Suprapubic skin (tissue), 4 donors: ENCODE measurements at places on chromosomes 3 and 15.

DNA sequence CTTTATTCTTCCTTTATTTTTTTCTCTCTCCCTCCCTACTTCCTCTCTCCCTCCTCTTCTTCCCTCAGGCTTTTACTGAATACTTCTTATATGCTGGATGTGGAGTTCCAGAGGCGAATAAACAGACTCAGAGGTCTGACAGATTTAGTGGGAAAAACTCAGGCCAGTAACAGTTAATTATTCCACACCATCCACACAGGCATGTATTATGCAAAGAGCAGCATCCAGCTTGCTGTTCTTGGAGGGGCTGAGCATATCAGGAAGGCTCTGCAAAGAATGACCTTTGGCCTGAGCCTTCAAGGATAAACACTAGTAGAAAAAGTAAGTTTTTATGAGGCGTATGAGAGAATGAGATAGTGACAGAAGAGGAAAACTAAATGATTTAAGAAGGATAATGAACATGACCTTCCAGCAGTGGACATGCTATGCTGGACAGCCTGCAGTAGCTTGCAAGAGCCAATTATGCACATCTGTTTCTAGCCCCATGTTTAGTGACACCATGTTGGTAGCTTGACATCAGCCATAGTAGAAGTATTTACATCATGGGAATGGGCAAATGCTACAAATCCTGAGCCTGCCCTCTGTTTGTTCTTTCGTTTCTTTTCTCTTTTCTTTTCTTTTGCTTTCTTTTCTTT lies 387.4 kb downstream of the EPHB1 start:
- DNase-seq, result no peak

DNA sequence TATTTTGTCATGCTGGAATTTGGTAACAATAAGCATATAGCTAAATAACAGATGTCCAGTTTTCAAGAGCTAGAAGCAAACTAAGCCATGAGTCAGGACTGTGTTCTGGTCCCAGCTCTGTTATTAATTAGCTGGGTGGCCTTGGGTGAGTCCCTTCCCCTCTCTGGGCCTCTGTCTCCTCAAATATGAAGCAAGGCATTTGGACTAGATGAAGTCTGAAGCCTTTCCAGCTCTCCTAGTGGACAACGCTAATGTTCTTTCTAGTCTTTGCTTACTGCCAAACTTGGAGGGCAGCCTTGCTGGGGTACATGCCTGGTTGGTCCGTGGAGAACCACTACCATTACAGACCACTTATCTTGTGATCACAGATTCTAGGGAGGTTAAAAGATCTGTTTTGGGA lies 127.6 kb downstream of the DUT start:
- DNase-seq, result no peak

DNA sequence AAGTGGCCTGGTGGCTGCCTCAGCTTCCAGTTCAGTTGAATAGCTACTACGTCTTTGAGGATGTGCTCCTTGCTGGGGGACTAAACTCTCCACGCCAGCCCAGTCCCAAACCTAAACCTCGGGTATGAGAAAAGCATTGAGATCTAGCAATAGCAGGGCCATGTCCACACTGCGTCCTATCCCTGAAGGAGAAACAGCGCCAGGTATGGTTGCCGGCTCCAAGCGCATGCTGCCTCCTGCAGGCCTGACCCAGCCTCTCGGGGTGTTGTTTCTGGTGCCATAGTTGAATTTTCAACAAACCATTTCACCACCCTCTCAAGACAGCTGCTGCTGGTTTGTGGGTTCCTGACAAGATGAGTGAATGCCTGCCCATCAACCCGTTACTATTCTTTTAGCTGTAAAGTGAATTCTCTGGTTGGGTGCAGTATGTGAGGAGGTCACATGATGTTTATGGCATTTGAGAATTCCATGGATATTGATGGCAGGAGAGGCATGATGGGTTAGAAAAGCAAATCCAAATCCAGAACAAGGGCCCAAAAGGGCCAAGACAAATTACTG lies 13.0 kb upstream of the SLC28A1 start:
- DNase-seq, result no peak

- DNase-seq, result no peak
These were observed 10.1 kb downstream of the ARPP21 start for GRCh38 chr3:35649405-35649804.

DNA sequence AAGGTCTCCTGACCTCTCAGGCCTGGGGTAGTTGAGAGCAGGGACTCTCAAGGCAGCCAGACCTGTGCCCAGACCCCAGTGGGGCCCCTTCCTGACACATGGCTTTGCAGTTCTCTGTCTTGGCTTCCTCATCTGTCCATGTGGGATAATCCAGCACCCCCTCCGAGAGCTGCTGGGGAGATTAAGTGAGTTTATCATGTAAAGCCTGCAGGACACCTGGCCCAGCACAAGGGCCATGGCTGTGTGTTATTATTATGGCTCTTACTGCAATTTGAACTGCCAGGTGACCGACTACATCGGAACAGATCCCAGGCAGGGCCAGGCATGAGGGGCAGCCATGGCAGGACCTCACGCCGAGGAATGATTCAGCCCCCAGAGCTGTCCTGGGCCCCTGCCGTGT lies 12.6 kb downstream of the DUSP7 start:
- DNase-seq, result no peak

DNA sequence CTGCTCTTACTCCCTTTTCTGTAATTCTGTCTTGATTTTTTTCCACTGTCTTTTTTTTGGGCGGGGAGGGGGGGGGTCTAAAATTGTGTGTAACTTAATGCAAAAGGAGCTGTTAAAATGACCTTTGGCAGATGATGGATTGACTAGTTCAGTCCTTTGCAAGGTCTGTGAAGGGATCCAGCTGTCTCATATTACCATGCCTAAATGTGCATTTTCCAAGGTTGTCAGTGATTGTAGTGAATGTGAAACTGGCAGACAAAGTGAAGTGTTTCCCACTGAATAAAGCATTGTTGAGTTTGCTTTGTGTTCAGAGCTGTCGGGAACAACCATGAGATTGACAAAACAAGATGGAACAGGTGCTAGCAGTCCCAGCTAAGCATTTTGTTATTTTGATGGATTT lies 110.1 kb upstream of the SKOR1 start:
- no peak for DNase-seq

- no peak for DNase-seq
These were observed 15.2 kb downstream of the CDIN1 start for GRCh38 chr15:36594556-36595090.

DNA sequence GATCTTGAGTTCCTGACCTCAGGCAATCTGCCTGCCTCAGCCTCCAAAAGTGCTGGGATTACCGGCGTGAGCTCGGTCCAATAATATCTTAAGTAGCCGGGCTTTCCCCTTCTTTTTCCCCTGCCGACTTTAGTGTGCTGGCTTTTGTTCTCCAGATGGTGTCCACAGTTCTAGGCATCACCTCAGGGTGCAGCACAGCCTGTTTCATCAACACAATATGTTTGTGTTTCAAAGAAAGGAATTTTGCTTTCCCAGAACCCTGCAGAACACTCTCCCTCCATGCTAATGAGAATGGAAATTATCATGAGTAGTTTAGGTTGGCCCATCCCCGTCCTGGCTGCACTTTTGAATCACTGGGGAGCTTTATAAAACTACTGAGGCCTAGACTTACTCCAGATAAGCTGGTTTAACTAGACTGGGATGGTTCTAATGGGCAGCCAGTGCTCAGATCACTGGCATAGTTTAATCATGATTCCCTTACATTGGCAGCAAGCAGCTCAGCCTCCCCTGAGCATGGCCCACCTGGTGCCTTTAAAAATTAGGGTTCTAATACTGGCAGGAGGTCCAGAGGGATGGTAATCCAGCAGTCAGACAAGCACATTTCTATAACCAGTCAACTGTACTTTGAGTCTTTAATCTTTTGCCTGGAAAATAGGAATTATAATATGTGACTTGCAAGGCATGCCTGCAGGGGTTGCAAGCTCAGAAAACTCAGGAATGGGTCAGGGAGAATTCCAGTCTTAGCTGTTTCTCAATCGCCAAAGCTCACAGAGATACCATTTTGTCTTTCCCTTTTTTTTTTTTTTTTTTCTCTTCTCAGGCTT lies 127.6 kb upstream of the RASGRP1 start:
- DNase-seq, result no peak

DNA sequence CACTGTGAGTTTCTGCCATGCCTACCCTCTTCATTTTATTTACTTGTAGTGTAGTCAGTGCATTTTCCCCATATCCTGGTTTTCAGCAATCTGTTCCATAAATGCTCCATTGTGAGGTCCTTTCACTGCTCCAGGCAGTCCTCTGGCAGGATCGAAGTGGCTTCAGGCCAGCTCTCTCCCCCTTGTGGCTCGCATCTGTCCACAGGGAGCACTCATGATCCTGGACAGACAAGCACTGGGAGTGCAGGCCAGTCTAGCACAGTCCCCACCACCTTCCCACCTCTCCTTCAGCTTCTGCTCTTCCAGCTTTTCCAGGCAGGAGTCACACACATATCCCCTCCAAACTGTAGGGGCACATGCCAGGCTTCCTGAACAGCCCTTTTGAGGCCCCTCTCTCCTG lies 173.6 kb downstream of the PPM1L start:
- DNase-seq, result no peak

DNA sequence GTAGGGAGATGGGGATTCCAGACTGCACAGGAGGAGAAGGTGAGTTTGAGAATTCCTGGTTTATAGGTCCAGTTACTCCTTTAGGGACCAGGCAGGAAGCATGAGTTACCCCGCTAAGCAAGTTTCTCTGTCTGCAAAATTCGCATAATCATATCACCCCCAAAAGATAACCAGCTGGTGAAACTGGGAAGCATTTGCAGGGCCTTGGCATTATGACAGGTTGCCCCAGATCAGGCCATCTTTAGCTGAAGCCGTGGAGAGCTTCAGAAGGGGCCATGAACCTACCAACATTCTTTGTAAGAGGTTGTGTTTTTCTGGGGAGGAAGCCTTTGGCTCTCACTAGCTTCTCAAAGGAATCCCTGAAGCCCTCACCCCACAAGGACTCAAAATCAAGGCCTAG lies 29.4 kb downstream of the ATP2B2 start:
- DNase-seq, result no peak

DNA sequence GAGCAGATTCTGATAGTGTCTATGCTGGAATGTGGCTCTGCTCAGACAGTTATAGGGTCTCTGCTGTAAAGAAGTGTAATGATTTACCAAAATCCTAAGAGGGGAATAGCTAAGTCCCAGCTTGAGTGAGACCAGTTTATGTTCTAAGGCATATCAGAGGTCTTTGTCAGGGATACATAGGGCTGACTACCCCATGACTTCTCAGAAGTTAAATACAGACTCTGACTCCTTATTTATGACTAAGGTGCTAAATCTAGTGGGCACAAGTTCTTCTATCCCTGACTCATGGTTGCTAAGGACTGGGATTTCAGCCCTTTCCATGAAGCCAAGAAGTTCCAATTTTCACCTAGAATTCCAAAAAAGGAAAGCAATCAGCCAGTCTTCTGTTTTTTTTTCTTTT lies 192.6 kb upstream of the POU1F1 start:
- no peak for DNase-seq

DNA sequence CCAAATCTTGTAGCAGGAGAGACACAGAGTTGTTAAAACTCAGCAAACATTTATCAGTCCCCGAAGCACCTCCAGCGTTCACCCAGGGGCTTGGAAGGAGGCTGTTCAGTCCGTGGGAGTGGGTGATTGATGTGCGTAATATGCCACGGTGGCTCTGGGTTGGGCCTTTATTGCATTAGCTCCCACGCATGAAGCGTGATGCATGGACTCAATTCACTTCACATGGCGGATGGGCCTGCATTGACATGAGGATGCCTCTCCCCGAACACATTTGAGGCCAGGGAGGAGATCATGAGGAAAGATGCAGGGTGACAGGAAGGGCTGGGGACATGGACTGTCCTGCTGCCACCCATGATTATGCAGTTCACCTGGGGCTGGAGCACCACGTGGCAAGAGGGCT lies 126.5 kb downstream of the FAM43A start:
- DNase-seq, result no peak

- no peak for DNase-seq
These were observed 84.5 kb downstream of the ASB7 start for GRCh38 chr15:100686725-100687473.

DNA sequence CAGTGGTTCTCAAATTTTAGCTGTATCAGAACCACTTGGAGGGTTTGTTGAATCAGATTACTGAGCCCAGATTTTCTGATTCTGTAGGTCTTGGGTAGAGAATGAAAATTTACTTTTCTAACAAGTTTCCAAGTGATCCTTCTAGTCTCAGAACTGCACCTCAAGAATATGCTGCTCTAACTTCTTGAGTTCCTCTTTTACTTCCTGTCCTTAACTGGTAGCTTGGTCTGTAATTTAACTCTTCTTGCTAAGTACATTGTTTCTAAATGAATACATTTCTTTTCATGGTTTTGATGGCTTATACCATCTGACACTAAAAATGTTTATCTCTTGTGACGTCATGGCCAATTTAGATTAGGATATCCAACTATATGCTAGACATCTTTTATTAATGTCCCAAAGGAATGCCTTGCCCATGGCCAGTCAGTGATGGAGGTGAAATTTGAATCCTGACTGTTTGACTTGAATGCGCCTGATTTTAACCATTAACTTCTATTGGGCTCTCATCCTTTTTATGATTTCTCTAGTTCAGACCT lies 262.6 kb upstream of the NAALADL2 start:
- no peak for DNase-seq

DNA sequence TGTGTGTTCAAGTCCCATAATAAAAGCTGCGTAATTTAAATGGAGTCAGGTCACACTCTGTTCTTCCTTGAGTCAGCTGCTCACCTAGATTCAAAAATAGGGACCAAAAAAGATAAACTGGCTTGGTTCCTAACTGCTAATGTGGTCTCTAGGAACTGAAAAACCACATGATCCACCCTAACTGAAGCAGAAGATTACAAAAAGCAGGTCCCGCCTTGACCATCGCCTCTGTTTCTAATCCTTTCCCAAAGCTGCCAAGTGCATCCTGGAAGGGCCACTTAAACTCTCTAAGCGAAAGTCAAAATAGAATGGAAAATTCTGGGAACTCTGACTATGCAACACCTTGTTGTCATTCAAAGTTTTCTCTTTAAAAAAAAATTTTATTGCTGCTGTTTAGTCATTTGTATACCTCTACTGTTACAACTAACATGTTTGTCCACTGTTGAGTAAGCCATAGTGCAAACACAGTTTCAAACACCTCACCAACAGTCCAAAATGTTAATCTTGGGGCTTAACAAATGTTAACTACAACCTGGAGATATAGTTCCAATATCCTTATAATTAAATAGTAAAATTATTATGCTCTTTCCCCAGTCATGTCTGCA lies 88.9 kb upstream of the THBS1 start:
- DNase-seq, result no peak

DNA sequence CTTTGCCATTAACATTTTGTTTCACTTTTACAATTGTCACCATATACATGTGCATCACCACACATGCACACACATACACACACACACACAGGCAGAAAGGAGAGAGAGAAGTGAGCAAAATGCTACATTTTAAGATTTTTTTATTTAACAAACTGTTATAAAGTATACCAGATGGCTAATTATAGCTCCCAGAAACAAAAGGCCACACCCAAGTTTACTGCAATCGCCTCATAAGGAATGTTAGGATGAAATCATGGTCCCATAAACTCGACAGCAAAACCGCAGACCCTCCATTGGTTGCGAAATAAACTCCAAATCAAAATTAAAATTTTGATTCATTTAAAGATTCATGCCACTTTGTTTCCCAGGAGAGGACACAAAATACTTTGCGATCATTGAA lies 16.1 kb upstream of the C15orf61 start:
- no peak for DNase-seq

- no peak for DNase-seq
These were observed 233.4 kb downstream of the CHST2 start for GRCh38 chr3:143352850-143353550.
